NCI-H1930 (cell line): ENCODE measurements at places on chromosomes 11 and 22.

GRCh38 chr11:45454917-45455401 lies 168.8 kb upstream of the SYT13 start:
- DNase-seq = no peak

DNA sequence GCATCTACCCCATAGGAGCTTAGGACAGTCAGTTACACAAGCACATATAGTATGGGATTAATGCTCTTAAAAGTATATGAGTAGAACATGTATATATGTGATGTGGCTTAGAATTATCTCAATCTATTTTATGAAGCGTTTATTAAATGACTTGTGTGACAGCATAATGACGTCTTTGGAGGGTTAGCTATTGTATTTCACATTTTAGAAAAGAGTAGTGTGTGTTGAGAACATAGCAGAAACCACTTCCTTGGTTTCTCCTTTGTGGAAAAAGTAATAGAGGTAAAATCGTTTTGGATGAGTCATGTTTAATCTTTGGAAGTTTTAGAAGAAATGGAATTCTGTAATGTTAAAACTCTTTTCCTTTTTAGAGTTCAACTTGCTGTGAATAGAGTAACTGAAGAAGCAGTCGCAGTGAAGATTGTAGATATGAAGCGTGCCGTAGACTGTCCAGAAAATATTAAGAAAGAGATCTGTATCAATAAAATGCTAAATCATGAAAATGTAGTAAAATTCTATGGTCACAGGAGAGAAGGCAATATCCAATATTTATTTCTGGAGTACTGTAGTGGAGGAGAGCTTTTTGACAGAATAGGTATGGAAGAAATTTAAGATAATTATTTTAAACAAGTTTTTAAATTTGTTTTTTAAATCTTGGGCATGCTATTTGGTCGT lies 2.4 kb downstream of the CHEK1 start:
- no peak for DNase-seq

- no peak for DNase-seq
Measured at GRCh38 chr11:129738242-129738641, 77.4 kb upstream of the TMEM45B start.

GRCh38 chr11:124543554-124543953 lies at the start of gene OR8B12:
TSS of gene OR8B12 (minus strand) at chr11:124543654. CDS start at chr11:124543654, 0 bp downstream.
- no peak for DNase-seq

DNA sequence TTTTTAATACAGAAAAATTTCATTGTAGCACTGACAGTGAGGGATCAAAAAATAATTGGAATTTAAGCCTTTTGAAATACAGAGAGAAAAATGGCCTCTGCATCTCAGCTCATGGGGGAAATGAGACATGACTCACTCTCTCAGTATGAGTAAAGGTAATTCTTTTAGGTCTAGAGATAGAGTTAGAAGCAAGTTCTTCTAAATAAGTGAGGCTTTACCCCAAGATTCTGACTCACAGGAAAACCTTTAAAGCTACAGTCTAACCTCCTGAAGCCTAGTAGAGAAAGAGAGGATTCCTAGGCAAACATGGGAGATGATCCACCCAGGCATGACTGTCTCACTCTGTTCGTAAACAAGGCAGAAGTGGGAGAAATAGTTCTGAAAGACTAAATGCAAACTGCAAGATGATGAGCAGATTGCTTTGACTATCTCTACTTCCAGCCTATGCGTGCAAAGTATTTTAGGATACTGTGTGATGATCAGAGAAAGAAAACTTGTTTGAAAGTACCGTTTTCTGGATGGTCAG lies 1003.3 kb upstream of the CCDC90B start:
- no peak for DNase-seq

- no peak for DNase-seq
Measured at GRCh38 chr22:16922706-16923105, 85.3 kb downstream of the GAB4 start.

GRCh38 chr11:82631722-82632630 lies 101.7 kb downstream of the FAM181B start:
- DNase-seq = no peak
